Type B pancreatic cell (in vitro differentiated cells): ENCODE measurements at places on chromosomes 6 and 20. TPM values are rescaled to one million over a fixed set of nuclear protein-coding genes. Genes with fewer than 3 reads are reported as not detected.

DNA sequence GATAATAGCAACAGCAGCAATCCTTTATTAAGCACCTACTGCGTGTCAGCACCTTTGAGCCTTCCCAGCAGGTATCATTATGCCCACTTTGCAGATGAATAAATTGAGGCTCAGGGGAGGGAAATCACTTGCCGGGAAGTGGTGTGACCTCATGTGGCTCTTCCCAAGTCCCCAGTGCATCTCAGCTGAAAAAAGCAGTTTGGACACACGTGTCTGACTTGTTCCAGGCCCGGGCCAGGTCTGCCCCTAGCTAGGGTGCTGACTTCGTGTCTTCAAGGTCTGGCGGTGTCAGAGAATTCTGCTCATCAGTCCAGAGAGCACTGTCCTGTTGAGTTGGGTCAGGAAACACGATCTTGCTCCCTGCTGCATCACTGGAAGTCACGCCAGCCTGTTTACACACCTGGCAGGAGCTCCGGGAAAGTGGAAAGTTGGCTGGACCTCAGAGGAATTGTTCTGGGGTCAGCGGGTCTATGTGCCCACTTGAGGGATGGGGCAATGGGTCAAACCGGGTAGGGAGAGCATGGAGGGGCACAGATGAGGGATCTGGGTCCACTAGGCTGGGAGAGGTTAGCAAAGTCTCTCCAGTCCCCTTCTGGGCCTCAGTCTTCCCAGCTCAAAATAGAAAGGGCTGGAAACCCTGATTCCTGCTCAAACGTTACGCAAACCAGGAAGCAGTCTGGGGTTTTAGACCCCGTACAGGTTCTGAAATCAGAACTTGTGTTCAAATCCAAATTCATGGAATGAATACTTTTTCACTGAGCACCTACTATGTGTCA lies 10.5 kb downstream of the SLC13A3 start:
- no peak overlapping the region for H3K4me3 ChIP-seq
- H3K4me1 ChIP-seq: no peaks in the 10 kb centered on the region
- H3K27me3 ChIP-seq: peaks cover 3% of the 10 kb centered on the region
- no peaks in the 10 kb centered on the region for H3K36me3 ChIP-seq
- peak; percentile 51 for DNase-seq

GRCh38 chr20:16917636-16918035 lies 169.5 kb downstream of the OTOR start:
- H3K36me3 ChIP-seq: no peaks in the 10 kb centered on the region
- peaks cover 2% of the 10 kb centered on the region for H3K4me1 ChIP-seq
- no peak overlapping the region for H3K27ac ChIP-seq
- no peak overlapping the region for H3K4me3 ChIP-seq
- DNase-seq: no peak

GRCh38 chr6:116323863-116324262 lies 44.1 kb upstream of the TSPYL1 start:
- H3K4me1 ChIP-seq: peaks cover 36% of the 10 kb centered on the region
- no peak for DNase-seq
- no peaks in the 10 kb centered on the region for H3K36me3 ChIP-seq
- no peak overlapping the region for H3K4me3 ChIP-seq

DNA sequence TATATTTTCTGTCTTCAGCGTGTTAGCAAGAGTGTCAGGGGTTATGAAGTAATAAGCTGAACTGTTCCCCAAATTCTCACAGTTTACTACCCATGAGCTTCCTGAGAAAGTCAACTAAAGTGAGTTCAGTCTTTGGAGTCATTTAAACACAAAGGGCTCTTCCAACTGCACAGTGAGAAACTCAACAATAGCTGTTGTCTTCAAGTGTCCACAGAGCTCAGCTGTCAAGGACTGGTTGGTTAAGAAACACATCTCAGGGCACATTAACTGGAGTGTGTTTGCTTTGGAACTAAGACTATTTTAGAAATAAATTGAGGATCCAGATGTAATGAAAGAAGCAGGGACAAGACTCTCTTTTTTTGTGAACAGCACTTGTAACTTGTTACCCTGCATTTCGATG lies 241.4 kb upstream of the SOX4 start:
- no peak overlapping the region for H3K4me3 ChIP-seq
- no peaks in the 10 kb centered on the region for H3K36me3 ChIP-seq
- no peak for DNase-seq
- no peaks in the 10 kb centered on the region for H3K27me3 ChIP-seq
- H3K4me1 ChIP-seq: peaks cover 47% of the 10 kb centered on the region

GRCh38 chr6:38495922-38496635 lies 143.7 kb downstream of the BTBD9 start:
- no peaks in the 10 kb centered on the region for H3K27me3 ChIP-seq
- DNase-seq: no peak
- no peak overlapping the region for H3K4me3 ChIP-seq
- H3K4me1 ChIP-seq: peaks cover 14% of the 10 kb centered on the region

- no peaks in the 10 kb centered on the region for H3K27me3 ChIP-seq
- DNase-seq: no peak
- H3K27ac ChIP-seq: no peak overlapping the region
- H3K4me1 ChIP-seq: no peaks in the 10 kb centered on the region
These were observed 153.3 kb upstream of the ARG1 start for GRCh38 chr6:131419702-131420101.

DNA sequence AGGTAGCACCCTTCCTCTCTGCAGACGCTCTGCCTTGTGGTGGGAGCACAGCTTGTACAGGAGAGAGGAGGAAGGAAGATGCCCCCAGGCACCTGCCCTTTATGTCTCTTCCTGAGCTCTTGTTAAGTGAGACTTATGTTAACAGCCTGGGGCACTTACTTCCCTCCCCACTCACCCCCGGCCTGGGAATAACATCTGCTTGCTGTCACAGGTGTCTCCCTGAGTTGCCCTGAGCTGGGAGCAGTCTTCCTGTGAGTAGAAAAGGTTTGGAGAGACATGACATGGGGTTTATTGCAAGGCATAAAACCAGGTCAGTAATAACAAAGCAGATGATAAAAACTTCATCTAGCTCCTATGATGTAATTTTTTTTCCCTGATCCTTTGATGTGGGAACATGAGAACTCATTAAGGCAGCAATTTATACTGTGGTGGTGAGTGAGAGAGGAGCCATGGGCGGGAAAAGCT lies 1.9 kb downstream of the SSTR4 start:
- no peak overlapping the region for H3K4me3 ChIP-seq
- DNase-seq: no peak
- peaks cover 90% of the 10 kb centered on the region for H3K27me3 ChIP-seq
- no peak overlapping the region for H3K27ac ChIP-seq

DNA sequence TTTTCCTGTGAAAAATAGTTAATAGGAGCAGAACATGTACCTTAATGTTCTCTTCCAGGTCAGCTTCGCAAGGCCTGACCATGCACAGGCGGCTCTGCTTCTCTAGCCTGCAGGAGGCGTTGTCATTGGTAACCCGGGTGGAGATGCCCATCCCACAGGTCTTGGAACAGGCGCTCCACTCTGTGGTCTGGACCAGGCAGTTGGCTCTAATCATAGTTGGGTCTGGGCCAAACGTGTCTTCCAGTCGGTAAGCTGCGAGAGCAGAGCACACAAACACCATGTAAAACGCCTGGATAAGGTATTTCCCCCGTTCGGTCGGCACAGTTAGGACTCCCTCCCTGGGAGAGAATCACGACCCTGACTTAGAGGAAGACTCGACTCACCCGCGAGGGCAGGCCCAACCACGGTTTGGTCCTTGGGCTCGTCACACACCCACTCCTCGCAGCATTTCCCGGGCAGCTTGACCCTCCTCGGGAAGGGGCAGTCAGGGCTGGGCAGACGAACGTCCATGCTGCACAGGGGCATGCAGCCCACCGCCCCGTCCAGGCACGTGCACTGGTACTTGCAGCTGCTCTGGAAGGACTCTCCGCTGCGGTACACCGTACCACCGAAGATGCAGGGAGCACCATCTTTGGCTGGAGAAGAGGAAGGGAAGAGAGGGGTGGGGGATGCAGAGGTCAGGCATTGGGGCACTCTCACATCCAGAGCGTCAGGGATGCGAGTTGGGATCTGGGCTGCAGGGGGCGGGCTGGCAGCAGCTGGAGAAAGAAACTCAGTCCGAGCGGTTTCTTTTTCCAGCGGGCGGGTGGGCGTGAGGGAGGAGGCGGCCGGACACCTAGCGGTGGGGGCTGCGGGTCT lies 1.0 kb downstream of the CCN2 start:
- peak; percentile 84 for DNase-seq
- H3K27ac ChIP-seq: peak overlapping the region; percentile 80

RAB32 gene
- total RNA-seq: 19.1 and 21.9 TPM in 2 replicates

ADGRF5 gene
- total RNA-seq: 0.58 and 1.2 TPM in 2 replicates

PRRC2A gene
- total RNA-seq: 151 and 235 TPM in 2 replicates

POLR3F gene
- 8.5 and 10.7 TPM in 2 replicates for total RNA-seq
